ENCODE measurements at places on chromosomes 3 and 15. TPM values are rescaled to one million over a fixed set of nuclear protein-coding genes. Genes with fewer than 3 reads are reported as not detected.

DNA sequence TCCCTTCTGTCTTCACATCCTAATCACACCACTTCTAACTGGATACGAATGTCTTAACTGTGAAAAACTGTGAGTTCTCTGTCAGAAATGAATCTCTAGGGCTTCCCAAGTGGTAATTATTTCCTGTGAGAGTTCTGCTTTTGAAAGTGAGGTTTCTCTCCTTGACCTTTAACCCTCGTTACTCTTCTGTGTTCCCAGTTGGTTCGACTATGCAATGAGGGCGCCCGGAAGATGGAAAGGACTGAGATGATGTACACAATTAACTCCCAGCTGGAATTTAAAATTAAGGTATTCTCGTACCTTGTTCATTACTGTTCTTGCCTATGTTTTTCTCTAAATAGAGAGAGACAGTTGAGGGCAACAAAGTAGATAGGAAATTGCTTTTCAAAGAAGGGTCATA lies 96.5 kb downstream of the ARHGEF26 start:
- H3K27ac ChIP-seq: no peak overlapping the region
- no peaks in the 10 kb centered on the region for H3K4me1 ChIP-seq
- H3K36me3 ChIP-seq: peaks cover 12% of the 10 kb centered on the region
- H3K4me3 ChIP-seq: no peak overlapping the region
- DNase-seq: no peak

GRCh38 chr3:187750006-187750512 lies 4.8 kb upstream of the BCL6 start:
- peak; percentile 91 for DNase-seq
- peaks cover 37% of the 10 kb centered on the region for H3K4me1 ChIP-seq
- no peaks in the 10 kb centered on the region for H3K27me3 ChIP-seq
- H3K36me3 ChIP-seq: no peaks in the 10 kb centered on the region
- H3K27ac ChIP-seq: peak overlapping the region; percentile 63

Gene CD200R1
- polyA plus RNA-seq: 0.18 TPM

Gene FRG2C
- 0.23 TPM for polyA plus RNA-seq

DNA sequence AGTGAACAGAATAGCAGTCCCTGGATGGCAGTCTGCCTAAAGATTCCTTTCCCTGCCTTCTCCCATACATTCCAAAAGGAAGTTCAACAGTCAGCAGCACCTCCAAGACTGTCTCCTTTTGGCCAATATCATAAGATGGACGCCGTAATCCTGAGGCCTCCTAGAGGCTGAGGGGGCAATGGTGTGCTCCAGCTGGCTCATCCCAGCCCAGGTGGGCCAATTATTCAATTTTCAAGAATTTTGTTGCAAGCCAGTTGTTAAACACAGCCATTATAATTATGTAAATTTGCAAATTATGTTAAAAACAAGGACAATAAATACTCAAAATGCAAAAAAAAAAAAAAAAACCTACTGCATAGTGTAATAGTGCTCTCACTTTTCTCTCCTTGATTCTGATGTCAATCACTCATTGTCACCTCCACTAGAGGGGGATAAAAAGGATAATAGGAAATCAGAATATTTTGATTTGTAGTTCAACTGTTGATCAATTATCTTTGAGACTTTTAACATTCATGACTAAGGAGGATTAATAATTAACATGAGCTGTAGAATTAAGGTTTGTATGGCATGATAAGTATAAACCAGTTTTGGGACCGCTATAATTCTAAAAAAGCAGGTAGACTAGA lies 40.1 kb downstream of the PPARG start:
- no peaks in the 10 kb centered on the region for H3K36me3 ChIP-seq
- H3K4me1 ChIP-seq: peaks cover 27% of the 10 kb centered on the region
- no peaks in the 10 kb centered on the region for H3K27me3 ChIP-seq
- DNase-seq: no peak
- no peak overlapping the region for H3K4me3 ChIP-seq
- no peak overlapping the region for H3K27ac ChIP-seq

Data from GM23338 (cell line).